ENCODE measurements at places on chromosomes 16 and 17.

- DNase-seq, result no peak
These were observed 50.2 kb downstream of the COX10 start for GRCh38 chr17:14119546-14119945.

DNA sequence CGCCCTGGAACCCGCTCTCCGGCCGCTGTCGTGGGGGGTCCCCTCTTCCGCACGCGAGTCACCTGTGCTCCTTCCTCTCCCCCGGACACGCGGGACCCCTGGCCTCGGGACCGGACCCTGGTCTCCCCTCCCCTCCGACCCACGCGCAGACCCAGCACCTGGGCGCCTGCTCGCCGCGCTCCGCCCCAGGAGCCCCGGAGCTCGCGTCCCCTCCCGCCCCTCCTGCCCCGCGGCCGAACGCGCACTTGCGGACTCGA lies 762 bp downstream of the RAB40B start:
- no peak for DNase-seq

DNA sequence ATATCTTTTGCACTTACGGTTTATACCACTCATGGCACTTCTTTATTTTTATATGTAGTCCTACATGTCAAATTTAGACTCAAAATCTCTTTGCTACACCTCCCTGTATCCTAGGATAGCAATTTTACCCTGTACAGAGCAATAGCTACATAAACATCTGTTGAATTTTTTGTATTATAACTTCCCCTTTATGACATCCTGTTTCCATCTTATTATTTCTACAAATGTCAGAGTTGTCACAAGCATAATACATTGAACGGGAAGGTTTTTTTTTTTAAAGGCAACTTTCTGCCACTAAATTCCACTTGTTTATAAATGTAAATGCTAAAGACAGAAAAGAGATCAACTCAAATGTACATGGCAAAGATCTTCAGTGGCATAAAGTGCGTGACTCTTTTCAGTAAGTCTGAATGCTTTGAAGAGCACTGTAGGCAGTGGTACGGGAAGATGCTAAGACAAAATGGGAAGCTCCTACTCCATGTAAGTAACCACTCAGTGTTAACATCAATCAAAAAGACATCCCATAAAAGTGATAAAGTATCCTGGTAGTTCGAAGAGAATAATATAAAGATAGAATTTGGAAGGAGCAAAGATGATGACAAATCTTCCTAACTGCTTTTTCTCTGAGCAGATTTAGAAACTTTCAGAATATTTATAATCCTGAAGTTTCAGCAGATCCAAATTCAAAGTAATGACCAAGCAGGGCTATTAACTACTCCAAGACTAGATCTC lies 26.8 kb downstream of the GNA13 start:
- DNase-seq, result no peak

DNA sequence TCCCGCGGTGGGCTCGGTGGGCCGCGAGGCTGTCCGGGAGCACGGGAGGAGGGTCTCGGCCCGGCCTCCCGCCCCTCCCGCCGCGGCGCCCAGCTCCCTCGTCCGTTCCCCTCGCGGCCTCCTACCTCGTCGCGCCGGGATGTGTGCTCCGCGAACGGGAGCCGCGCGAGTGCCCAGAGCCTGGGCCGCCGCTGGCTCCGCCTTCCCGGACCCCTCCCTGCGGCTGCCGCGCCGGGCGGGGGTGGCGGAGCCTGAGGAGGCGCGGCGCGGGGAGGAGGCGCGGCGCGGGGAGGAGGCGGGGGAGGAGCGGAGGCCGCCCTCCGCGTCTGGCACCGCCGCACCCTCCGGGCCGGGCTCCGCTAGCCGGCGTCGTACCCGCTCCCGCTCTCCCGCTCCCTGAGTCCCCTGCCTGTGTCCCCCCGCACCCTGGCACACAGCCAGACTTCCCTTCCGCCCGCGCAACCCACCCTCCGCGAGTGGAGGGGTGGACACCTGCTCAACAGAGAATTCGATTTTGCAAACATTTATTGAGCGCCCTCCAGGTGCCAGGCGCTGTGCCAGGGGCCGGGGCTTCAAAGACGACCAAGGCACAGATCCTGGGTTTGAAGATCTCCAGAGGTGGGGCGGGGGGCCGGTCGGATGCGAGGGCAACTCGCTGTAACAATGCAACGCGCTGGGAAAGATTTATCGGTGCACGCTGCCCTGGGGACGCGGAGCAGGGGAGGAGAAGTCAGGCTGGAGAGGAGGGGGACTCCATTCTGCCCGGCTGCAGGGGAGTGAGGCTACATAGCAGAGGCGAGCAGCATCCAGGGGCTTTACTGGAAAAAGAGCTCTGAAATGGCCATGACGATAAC lies at the start of gene MPP3:
TSS of gene MPP3 (minus strand) at position 171 of the 854 bp plus-strand sequence. CDS start 1,240 bp downstream, outside the sequence.
- DNase-seq, result peak; percentile 38

Data from activated effector memory CD4-positive, alpha-beta T cell treated with Interleukin-2 at 50 U/mL for 16 hours (primary cell).